A673 (cell line): ENCODE measurements at places on chromosomes 7 and 10.

DNA sequence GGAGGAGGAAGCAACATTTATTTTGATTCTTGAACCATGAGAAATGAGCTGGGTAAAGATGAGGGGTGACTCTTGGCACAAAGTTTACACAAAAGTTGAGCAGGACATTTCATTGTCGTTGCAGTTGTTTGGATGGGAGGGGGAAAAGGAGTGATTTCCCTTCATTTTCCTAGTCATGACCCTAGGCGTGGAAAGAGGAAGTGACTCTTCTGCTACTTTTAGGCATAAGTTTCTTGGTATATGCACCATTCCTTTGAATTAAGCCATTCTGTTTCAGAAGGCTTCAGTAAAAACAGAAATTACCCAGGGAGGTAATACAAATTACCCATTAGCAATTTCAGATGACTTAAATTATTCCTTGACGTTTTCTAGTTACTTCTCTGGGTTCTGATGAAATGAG, 113.9 kb upstream of the FAM171A1 start:
- no peak for DNase-seq

- DNase-seq: no peak
Observed at GRCh38 chr7:29612596-29612995, 49.0 kb downstream of the PRR15 start.

GRCh38 chr7:75608451-75609122, 116.5 kb downstream of the SPDYE5 start:
- DNase-seq: no peak

- peak; percentile 74 for DNase-seq
Observed at GRCh38 chr10:68096913-68097516, 12.3 kb upstream of the MYPN start.

DNA sequence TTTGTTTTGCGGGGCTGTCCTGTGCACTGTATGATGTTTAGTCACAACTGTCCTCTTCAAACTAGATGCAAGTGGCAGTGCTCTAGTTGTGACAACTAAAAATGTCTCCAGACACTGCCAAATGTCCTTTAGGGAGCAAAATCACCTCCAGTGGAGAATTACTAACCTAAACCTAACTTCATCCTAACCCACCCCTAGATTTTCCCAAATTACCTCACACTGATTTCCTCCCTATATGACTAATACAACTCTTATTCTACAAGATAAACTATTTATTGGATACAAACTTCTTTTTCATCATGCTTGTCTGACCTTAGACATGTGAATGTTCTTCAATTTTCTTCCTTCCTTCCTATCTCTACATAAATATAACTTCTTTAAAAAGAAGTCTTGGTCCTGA, 26.4 kb downstream of the PNPLA8 start:
- DNase-seq: no peak

GRCh38 chr7:86012971-86013370, 630.7 kb upstream of the GRM3 start:
- no peak for DNase-seq

GRCh38 chr10:71644307-71645180, 75.0 kb downstream of the C10orf105 start:
- DNase-seq: no peak

GRCh38 chr10:70125918-70126552, 6.6 kb downstream of the AIFM2 start:
- DNase-seq: no peak

DNA sequence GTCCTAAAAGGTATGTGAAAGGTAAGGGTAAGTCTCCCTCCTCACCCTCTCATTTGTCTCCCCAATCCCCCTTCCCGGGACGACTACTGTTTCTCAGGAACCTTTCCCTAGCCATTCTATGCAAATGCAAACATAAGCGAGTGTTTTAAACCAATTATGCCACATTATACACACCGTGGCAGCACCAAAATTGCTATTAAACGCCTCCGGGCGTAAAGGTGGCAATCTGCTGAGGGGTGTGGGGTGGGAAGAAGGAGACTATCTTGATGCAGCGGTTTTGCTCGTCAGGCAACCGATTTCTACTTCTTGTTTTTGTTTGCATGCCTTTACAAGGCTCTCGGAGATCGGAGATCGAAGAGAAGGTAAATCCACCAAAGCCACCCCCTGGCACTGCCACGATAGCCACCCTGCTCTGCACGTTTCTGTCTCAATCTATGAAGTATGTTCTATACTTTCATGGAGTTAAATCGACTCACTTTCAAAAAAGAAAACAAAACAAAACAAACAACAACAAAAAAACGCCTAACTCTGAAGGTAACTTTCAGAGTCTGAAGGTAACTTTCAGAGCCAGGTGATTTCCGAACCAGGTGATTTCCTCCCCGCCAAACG, 46.0 kb upstream of the CDK1 start:
- no peak for DNase-seq

GRCh38 chr7:112226701-112227276, 20.3 kb downstream of the ZNF277 start:
- DNase-seq: no peak

- DNase-seq: no peak
Observed at GRCh38 chr10:29389935-29390334, 101.1 kb downstream of the LYZL1 start.

DNA sequence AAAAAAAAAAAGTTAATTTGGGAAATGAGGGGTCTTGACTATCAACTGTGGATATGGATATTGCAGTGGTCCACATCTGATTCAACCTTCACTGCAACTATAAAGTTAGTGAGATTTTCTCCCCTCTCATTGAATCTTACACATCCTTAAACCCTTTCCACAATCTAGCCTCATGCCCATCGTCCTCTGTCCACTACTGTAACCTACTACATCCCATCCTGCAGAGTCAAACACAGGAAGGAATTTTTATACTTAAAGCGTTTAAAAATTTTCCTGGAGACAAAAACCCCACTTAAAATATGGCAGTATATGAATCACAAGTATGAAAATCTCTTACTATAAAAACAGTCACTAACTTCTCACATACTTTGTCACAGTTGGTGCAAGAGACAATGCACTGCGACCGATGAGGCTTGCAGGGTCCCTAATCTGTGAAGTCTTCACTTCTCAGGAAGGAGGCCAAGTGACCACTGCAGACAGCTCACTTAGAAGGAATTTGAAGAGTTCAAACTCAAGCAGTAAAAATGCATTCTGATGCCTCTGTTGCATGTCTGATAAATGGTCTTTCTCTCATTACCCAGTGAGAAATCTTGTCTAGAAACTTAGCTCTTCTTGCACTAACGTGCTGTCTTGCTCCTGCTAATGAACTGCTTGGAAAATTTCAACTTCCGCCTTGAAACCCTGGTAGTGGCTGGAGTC, 50.3 kb upstream of the ST8SIA6 start:
- no peak for DNase-seq

GRCh38 chr10:59242991-59243390, 66.5 kb downstream of the PHYHIPL start:
- peak; percentile 24 for DNase-seq

GRCh38 chr7:116426428-116427156, 72.9 kb upstream of the CAV2 start:
- DNase-seq: peak; percentile 85

- no peak for DNase-seq
Observed at GRCh38 chr7:152743600-152743999, 16.0 kb upstream of the ACTR3B start.

DNA sequence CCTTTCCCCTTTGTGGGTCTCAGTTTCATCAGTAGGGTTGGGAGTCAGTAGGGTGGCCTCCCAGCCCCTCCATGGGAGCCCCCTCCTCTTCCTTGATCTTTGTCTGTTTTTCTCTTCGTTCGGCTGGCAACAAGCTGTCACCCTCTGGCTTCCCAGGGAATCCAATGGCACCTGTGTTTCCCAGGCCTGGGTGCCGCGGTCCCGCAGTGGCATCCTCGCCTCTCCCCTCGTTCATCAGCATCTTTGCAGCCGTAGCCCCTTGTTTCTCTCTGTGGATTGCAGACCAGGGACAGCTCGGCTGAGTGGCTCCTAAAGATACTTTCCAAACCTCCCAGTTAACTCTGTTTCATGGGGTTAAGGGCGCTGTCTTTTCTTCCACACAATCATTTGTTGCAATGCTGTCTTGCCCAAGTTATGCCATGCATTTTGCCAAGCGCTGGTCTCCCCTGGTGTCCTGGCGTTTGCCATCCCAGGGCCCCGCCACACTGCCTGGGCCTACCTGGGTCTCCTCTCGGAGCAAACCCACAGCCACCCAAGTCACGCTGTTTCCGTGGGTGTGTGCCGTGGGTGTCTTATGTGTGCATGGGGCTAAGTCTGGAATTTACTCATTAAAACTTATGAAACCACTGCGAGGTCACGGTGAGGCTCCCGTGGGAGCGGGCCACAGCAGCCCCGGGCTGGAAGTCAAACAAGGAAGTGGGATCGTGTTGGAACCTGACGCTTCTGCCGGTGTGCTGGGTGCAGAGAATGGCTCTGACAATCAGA, 189.4 kb upstream of the SHH start:
- DNase-seq: no peak

DNA sequence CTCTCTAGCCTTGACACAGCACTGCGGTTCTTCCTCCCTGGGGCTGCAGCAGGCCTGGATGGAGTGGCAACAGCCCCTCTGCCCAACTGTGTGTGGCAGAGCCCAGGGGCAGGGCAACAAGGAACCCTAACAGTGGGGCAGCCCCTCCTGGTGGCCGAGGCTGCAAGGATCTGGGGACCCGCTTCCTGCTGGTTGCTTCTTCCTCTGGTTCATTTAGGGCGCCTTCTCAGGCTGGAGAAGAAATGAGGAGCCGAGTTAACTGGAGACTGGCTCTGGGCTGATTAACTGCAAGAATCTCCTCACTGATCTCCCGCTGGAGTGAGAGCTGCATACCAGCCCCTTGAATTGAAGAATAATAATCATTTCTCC, 80.1 kb upstream of the EMX2 start:
- no peak for DNase-seq

- no peak for DNase-seq
Observed at GRCh38 chr10:106919871-106920282, 244.6 kb downstream of the SORCS1 start.

DNA sequence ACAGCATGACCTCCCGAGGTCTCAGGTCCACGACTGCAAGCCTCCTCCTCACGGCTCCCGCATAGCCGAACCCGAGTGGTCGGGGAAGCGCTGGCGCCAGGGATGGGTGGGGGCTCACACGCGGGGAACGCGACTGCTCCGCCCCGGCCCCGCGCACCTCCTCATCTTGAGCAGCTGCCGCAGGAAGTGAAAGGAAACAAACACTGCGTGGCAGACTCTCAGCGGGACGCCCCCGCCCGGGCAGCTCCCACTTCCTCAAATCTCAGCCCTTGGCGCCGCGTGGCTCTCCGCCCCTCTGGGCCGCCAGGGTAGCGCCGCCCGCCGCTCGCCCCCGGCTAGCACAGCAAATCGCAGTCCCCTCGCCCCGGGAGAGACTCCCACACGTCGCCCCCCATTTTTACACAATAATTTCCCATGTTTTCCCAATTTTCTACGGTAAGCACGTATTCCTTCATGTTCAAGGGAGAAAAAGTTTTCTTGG, at the start of gene TMEM243:
TMEM243 (minus strand) TSS at position 188 of the 481 bp plus-strand sequence. CDS start 229 bp downstream, outside the sequence.
- DNase-seq: peak; percentile 89
